ENCODE measurements at places on chromosomes 11 and 22.

DNA sequence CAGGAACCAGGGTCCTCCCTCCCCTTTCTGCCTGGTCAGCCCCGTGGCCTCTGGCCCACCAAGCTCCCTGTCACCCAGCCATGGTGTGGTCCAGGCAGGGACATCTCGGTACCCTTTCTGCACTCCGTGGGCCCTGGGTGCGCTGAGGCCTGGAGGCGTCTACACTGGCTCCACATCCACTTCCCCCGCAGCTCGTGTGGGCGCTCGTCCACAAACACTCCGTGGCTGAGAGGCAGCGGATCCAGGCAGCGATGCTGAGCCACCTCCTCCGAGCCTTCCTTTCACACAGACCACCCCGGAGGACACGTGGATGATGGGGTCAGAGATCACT lies 16.1 kb downstream of the RNH1 start:
- no peak for DNase-seq

DNA sequence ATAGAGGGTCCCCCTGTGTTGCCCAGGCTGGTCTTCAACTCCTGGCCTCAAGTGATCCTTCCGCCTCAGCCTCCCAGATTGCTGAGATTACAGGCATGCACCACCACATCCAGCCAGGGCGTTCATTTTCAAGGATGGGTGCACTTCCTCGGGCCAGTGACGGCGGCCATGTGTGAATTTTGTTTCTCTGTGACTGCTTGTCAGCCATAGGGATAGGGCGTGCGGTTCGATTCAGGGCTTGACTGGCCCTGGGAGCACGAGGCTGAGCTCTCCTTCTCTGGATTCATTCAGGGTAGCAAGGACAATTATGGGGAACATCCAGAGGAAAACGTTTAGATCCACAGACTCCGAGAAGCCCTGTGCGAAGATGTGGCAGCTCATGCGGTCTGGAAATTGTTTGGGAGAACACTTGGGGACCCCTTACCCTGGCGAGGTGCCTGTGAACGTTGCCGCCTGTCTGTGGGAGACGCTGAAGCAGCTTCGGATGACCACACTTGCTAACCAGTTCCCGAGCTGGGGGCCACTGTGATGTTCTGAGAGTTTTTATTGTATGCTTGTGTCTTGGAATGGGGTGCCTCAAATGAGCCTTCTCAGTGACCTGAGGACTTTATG lies 2.9 kb downstream of the PTDSS2 start:
- no peak for DNase-seq

DNA sequence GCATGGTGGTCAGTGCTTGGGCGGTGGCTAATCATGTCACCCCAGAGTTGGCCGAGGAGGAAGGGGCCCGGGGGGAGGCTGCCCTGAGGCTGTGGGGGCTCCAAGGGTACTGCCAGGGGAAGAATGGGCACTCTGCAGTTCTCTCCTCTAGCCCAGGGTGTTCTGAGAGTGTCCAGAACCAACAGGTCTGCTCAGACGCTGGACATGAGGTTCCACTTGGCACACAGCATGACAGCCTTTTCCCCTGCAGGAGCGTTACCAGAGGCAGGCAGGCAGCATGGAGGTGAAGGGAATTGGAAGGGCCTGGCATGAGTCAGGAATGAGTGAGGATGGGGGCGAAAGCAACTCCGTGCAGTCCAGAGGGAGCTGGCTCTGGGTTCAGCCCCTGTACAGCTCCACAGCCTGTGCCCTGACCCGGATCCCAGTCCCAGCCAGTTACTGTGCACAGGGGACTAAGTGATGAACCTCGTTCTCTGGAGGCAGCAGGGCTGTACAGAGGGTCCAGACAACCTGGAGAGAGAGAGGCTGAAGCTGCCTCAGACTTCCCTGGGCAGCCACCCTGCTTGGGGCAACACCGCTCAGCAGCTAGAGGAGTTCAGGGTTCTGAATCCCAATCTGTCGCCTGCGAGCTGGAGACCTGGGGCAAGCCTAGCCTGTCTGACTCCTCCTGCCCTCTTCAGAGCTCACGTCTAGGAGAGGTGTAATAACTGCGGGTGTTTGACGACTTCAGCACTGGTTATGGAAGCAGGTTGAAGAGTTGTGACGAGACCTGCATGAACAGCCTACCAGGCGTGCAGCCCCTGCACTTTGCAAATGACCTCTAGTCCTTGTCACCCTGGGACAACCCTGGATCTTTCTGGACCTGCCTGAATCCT lies 14.7 kb upstream of the TUB start:
- no peak for DNase-seq

DNA sequence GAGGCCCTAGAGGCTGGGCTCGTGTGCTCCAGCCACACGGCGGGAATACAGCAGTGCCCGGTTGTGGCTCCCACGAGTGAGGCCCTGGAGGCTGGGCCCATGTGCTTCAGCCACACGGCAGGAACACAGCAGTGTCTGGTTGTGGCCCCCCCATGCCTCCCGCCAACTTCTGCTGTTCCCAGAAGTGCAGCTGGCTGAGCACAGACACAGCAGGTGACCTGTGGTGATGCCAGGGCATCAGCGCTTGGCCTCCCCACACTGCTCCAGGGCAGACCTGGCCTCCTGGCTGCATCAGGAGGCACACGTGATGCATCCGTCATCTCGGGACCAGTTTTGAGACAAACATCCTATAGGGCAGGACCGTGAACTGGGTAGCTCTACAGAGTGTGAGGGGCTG lies 110.3 kb downstream of the KCNQ1OT1 start:
- DNase-seq, result peak; percentile 15

- DNase-seq, result no peak
Measured at GRCh38 chr22:32342977-32343376, 14.7 kb upstream of the RFPL3 start.

GRCh38 chr11:124892146-124892545 lies 5.5 kb downstream of the ROBO4 start:
- no peak for DNase-seq

All from GM10248 (cell line).